ENCODE measurements at places on chromosomes 12 and 14.

GRCh38 chr12:117059156-117059555, 40.1 kb downstream of the TESC start:
- no peak for DNase-seq

DNA sequence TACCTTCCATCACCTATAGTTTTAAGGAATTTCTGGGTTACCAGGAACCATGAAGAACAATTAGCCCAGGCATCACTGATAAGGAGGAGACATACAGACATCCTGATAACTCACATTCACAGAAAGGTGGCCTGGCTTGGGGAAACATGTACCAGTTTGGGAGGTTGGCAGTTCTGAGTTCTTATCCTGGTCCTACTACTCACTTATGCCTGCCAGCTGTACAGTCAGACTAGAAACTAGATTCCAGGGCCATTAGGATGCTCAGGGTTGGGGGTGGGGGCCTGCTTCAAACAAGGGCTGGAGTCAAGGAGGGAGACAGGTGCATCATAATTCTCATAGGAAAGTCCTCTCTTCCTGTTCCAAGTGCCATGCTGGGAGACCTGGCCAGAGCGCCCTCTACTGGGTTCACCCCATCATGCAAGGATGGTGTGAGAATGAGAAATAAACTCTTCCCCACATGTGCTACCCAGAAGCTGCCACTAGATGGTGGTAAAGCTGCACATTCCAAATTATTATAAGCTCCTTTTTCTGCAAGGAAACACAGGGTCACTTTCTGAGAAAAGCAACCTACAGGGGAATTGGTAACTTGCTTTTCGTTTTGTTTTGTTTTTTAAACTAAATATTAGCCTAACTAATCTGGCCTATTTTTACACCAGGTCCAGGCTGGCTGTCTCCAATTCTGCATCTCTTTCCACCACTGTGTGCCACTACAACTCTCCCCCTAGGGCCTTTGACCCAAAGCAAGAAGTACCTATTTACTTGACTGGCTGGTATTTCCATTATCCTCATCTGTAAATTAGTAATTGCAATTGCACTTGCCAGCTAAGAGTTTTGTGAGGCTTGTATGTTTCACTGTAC, 14.5 kb downstream of the OAS2 start:
- DNase-seq: no peak

DNA sequence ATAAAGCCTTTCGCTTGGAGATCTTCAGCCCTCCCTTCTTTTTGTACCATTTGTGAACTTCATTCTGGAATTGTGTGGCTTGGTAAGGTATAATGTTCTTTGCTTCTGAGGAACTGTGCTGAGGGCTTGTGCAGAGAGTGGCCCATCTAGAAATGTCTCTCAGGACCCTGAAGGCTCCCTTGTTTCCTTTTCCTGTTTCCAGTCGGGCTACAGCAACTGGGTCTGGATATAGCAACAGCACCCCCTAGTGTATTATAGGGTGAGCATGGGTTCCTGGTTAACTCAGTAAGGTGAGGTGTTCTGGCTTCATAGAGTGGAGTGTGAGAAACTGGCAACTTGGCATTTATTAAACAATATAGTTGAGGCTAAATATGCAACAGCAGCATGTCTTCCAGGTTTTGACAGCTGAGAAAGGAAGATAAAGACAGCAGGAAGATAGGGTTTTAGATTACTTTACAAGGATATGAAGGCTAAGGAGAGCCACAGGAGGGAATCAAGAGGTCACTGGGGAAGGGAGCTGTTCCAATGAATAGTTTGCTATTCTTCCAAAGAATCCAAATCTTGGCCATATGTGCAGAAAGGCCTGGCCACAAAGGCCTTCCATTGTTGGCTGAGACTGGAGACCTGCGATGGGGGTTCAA, 49.1 kb upstream of the RNU6-8 start:
- DNase-seq: no peak

- no peak for DNase-seq
These were observed 69.3 kb upstream of the FSCB start for GRCh38 chr14:44576356-44576755.

GRCh38 chr12:12909995-12910420, 18.6 kb downstream of the GPRC5A start:
- no peak for DNase-seq

DNA sequence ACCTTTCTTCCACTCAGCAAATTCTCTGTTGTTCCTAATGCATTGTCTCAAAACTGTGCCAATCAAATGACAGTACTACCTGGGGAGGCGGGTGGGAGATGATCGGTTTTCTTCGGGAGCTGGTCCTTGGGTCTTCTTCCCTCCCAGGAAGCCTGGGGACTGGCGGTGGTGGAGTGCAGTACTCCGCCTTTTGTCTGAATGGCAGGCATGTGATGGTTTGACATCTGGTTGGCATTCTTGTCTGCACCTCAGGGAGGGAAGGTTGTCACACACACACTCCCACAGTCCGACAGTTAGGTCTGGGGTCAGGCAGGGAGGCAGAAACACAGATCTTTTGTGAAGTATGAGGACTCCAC, 114.8 kb downstream of the SNAPC1 start:
- no peak for DNase-seq

All from stimulated activated CD8-positive, alpha-beta memory T cell treated with anti-CD3 and anti-CD28 coated beads, Interleukin-15, amount 100 ng/mL, for 24 hours (primary cell).